ENCODE measurements at places on chromosomes 5 and 9.

DNA sequence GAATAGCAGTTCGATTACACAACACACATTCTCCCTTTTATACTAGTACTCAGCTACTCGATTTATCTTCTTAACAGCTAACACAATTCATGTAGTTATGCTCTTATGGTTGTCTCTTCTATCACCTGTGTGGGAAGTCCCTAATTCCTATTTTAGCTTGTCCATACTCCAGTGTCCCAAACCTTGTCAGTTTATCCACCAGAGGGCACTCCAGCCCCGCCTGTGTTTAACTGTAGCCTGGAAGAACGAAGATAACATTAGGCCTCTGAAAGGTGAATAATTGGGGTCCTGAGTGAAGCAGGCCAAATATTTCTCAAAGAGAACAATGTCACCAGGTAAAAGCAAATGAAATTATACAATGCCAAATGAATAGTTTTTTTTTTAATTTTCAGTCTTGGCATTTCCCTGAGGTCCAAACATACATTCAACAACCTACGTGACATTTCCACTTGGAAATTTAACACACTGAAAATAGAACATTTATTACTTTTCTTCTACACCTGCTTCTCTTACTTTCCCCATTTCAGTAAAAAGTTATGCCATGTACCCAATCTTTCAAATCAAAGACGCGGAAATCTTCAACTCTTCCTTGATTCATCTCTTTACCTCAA lies 560.7 kb downstream of the HTR1A start:
- DNase-seq: peak; percentile 33

- DNase-seq: peak; percentile 15
Observed at GRCh38 chr9:72006501-72006900, 53.9 kb downstream of the C9orf57 start.

- no peak for DNase-seq
Observed at GRCh38 chr5:151134228-151134627, 23.4 kb downstream of the ANXA6 start.

DNA sequence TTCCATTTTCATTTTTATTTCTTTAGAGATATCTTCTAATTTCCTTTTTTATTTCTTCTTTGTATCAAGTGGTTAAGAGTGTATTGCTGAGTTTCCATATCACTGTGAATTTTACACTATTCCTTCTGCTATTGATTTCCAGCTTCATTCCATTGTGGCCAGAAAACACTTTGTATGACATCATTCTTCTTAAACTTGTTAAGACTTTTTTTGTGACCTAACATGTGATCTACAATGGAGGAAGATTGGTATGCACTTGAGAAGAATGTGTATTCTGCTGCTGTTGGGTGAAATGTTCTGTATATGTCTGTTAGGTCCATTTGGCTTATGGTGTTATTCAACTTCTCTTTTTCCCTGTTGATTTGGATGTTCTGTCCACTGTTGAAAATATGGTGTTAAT lies 274.2 kb upstream of the PUM3 start:
- no peak for DNase-seq

DNA sequence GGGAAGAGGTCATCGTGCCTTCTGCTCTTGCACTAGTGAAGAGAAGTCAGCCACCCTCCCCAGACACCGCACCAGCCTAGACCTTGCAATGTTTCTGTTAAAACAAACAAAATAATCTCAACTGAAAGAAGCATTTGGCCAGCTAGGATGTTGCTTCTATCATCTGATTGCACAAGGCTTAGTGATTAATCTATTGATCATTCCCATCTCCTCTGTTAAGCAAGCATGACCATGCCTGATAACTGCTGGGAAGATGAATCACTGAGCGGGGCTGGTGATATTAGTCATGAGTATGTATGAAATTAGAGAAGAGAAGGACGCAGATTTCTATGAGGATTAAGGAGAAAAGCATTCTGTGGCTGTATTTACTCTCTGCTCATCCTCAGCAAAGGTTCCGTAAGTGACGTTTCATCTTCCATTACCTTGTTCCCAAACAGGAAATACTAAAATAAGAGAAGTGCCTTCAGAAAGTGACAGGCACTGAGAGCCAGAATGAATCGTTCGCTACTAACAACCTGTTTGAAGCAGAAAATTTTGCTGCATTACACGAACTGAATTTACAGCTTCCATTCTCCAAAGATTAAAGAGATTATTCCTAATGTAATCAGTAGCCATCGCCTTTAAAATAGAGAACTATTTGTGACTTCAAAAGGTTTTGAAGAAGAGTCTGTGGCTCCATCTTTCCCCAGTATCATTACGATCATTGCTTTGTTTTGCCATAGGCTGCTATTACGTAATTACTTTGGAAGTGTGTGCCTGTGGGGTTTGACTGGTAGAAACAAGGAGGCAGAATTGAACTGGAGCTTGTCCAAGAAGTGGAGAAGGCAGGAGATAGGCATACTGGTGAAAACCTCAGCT lies 219.1 kb downstream of the MED10 start:
- peak; percentile 97 for DNase-seq

DNA sequence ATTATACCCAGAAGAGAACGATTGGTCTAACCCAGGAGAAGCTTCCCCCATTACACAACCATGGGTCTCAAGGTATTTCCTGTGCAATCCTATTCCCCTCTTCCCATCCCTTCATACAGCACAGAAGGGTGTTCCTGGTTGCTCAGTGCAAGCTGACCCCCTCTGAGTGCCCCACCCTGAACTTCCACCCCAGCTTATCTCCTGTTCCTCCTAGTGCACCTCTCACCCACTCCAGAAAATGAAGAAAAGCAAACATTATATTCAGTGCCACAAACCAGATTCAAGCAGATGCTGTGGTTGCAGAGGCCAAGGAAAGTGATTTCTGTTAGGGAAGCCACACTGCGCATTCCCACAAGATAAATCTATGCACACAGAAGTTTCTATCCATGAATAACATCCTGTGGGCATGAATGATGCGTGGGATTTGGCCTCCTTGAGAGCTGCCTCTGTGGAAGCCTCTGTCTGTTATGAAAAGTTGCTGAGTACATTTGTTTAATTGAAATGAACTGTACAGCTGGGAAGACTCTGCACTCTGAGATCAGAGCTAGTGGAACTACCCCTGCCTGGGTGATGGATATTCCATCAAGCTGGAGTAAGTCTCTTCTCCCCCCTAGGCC lies 2.2 kb upstream of the OR2S2 start:
- DNase-seq: peak; percentile 63

DNA sequence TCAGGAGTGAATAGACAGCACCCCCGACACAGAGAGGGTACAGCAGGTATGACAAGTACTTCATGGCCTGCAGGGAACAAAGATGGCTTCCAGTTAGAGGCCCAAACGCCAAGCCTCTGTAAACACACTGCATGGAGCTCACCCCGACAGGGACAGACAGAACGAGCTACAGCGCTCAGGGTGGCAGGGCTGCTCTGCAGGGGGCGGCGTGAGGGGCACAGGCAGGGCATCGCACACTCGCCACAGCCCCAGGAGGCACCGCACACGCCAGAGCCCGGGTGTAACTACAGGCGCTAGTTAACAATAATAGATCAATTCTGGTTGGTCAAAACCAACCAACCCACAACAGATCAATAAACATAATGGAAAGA lies 21.1 kb downstream of the CLPTM1L start:
- DNase-seq: no peak

DNA sequence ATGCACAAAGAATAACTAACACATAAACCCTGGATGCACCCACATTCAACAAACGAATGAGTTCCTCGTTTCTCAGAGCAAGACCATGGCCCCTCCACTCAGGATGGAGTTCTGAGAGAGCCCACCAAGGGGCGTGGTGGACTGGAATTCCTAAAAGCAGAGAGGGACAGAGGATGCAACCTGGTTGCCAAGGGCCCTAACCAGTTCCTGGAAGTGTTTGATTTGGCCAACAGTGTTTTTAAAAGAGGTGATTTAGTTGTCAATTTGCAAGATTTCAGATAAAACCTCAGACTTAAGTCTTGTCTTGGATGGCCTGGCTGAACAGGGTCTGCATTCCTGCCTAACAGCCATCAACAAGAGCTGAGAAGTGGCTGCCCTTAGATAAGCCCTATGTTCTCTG lies 34.4 kb downstream of the GLRA1 start:
- DNase-seq: no peak

DNA sequence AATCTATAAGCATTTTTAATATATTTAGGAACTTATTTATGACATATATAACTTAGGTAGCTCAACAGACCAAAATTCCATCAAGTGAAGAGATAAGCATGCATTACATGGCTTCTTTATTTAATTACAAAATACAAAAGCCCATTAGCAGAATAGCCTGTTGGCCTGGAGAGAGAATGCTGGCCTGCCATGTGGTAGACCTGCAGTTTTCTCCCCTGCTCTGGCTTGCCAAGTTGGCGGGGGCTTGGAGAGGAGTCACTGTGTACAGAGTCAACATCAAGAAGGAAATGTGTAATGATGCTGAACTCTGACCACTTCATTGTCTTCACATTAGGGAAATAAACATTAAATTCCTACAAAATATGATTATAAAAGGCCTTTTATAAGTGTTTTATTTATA lies 69.8 kb upstream of the CNTLN start:
- no peak for DNase-seq

- peak; percentile 83 for DNase-seq
Observed at GRCh38 chr9:135809166-135809565, 98.2 kb downstream of the CAMSAP1 start.

Data from fibroblast of skin of right biceps (primary cell).